Posterior cingulate gyrus (tissue), 11 donors: ENCODE measurements at places on chromosomes 12 and 14.

DNA sequence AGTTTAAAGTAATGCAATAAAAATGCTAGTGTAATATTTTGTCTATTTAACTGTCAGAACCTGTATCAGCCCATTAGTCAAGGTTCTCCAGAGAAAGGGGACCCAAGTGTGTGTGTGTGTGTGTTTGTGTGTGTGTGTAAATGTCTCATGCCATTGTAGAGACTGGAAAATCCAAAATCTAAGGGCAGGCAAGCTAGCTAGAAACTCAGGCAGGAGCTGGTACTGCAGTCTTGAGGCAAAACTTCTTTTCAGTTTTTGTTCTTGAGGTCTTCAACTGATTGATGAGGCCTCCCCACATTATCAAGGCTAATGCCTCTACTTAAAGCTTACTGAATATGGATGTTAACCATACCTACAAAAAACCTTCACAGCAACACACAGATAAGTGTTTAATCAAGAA lies 126.7 kb downstream of the PRKD1 start:
- DNase-seq = no peak

DNA sequence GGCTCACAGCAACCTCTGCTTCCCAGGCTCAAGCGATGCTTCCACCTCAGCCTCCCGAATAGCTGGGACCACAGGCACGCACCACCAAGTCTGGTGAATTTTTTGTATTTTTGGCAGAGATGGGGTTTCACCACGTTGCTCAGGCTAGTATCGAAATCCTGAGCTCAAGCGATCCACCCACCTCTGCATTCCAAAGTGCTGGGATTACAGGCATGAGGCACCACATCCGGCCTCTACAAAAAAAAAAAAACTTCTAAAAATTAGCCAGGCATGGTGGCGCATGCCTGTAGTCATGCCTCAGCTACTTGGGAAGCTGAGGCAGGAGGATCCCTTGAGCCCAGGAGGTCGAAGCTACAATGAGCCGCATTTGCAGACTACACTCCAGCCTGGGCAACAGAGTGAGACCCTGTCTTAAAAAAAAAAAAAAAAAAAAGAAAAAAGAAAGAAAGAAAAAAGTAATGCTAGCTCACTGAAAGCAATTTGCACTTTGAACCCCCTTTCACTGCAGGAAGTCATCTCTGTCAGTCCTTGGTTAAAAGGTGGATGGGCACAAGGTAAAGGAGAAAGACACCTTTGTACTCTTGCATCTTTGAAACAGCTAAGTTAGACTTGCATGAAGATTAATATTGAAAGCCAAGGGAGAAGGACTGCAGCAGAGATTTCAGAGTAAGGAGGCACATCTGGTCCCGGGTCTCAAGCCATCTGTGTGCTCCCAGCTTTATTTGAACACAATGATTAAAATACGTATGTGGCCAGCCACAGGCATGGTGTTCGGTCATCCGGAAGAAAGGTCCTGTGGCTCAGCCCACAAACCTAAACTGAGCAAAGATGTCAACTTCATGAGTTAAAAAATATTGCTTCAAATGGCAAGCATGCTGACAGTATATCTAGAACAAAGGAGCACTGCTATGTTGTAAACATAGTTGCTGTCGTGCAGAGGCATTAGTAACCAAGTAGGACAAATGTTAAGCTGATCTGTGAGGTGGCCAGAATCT lies 103.8 kb upstream of the HMGA2 start:
- peak; percentile 33 for DNase-seq

DNA sequence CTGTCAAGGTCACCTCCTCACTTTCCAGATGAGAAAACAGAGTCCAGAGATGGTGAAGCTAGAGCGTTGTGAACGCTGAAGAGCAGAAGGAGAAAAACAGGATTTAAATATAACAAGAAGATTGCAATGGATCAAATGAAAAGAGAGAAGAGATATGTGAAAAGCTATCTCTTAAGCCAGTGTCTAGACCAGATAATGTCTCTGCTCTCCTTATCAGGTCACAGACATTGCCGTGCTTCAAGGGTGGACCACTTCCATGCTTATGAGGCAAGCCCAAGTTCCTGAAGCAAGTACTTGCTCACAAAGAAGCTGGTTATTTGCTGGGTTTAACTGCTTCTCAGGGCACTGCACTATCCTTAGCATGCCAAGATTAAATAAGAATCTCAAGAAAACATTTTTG lies 31.6 kb upstream of the FRS2 start:
- no peak for DNase-seq

- no peak for DNase-seq
These were observed 3.8 kb downstream of the ETV6 start for GRCh38 chr12:11653215-11653753.

GRCh38 chr12:94636462-94637085 lies 13.8 kb downstream of the TMCC3 start:
- DNase-seq = no peak

GRCh38 chr12:66962290-66962689 lies 283.4 kb upstream of the GRIP1 start:
- DNase-seq = no peak

DNA sequence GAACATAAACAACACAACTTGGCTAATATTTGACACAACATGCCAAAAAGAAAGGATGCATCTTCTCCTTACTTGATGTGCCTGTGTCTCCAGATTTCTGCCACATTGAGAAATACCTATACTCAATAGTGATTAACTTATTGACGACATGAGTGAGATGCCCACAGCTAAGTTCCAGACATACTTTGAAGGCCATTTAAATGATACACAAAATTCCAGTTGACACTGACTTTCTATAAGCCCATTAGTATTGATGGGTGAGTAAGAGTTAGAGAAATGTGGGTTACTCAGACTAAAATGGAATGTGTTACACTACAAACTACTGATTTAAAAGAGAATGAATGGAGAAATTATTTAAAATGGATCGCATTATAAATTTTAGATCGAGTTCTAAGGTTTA lies 838.2 kb upstream of the MGAT4C start:
- DNase-seq = no peak

GRCh38 chr12:104520242-104520900 lies 63.6 kb downstream of the CHST11 start:
- no peak for DNase-seq

DNA sequence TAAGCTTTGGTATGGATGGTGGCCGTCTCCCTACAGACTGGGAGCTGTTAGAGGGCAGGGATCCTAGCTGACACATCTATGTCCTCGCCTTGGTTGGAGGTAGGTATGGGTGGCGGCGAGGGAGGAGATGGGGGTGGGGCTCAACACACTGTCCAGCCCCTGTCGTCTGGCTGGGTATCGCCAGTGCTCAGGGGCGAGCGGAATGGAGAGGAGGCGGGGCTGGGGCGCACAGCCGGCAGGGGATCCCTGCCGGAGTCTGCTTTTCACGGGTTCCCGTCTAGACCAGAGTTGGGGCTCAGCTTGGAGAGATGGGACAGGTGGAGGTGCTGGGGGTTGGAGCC lies 16.1 kb downstream of the TAMALIN start:
- no peak for DNase-seq

GRCh38 chr14:49286257-49286983 lies 299.8 kb downstream of the RPS29 start:
- no peak for DNase-seq

DNA sequence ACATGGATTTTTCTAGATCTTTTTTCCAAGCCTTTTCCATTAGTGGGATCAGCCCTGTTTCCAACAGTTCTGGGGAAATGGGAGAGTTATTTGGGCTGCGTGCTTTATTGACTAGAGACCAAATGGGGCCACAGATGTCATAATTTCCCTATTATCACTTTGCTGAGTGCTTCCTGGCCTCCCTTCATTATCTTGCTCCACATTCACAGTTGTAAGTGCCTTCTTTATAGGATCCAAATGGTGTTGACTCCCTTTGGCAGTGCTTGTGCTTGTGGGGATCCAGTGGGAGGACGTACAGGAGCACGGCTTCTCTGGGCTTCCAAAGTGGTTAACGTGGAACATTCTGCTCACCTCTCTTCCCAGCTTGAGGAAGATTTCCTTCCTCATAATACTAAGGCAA lies 141.0 kb upstream of the RMST start:
- DNase-seq = no peak

DNA sequence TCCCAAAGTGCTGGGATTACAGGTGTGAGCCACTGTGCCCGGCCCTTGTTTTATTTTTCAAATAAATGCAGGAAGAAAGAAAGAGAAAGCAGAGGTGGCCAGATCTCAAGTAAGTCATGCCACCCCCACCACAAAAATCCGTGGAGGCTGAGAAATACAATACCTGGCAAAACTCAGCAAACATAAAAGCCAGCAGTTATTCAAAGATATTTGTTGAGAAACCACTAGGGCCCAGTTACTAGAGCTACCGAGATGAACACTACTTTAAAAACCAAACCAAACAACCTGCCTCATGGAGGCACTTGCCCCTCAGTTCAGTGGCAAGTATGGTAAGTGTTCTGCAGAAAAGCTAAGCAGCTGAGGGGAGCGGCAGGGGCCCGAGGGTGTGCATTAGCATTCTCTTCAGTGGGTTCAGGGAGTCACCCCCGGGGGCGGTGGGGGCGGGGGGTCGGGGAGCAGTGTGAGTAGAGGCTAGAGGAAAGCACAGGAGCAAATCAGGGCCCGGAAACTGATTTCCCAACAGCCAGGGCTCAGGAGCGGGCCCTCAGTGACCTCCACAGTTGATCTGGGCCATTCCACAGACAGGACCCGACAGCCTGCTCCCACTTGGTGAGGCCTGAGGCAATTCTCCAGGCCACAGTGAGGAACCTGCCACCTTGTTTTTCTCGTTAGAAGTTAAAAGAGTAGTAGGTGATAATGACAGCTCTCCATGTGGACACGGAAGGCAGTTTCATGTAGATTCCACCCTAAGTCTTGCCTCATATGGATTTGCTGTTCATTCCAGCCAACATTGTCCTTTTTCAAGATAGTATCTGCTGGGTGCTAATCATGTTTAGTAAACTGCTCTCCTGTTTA lies 8.6 kb downstream of the EVL start:
- DNase-seq = no peak

GRCh38 chr14:90266441-90267154 lies 10.2 kb downstream of the PSMC1 start:
- DNase-seq = no peak

DNA sequence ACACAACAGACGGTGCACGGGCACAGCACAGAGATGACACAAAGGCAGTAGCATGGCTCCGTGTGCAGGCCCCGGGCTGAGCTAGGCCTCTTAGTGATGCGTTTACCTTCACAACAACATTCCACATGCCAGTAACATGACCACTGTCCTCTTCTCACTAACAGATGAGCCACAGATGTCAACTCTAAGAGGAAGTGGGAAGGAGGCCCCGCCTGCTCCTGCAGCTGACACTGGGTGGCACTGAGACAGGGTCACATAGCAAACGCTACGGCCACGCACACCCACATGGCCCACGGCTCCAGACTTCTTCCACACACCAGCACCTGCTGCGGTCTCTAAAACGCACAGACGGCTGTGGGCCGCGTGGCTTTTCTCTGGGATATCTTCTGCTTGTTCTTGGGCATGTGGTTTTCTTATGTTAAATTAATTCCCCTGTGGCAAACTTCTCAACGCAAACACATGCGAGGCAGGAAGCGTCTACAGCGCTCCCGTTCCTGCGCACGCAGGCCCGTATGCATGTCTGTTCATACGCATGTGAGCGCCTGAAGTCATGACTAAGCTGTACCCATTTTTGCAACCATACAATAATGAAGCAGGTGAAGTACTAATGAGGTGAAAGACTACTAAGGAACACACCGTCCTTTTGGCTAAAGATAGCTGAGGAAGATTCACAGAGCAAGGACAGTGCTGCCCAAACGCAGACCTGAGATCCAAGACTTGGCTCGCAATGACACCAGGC lies 26.8 kb downstream of the AMN start:
- DNase-seq = peak; percentile 73

DNA sequence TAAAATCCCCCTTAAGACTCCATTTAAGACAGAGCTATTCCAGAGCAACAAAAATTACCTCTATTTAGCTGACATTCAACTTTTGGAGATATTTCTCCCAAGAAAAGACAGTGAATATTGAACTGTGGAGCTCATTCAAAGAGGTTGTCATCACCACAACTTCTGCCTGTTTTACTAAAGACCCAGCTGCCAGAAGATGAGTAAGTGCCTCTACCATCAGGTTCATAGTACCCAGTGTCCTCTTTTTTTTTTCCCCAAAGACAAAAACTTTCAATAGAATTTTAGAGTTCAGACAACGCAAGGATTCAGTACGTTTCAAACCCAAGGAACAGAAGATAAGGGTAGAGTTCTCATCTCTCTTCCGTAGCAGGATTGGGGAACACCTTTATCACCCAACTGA lies 461.3 kb downstream of the BCAT1 start:
- no peak for DNase-seq

GRCh38 chr12:43308776-43309175 lies 243.2 kb downstream of the ADAMTS20 start:
- no peak for DNase-seq

GRCh38 chr14:35222872-35223466 lies 69.2 kb upstream of the PSMA6 start:
- DNase-seq = no peak

- no peak for DNase-seq
These were observed 4.6 kb upstream of the KRT2 start for GRCh38 chr12:52656616-52657015.

DNA sequence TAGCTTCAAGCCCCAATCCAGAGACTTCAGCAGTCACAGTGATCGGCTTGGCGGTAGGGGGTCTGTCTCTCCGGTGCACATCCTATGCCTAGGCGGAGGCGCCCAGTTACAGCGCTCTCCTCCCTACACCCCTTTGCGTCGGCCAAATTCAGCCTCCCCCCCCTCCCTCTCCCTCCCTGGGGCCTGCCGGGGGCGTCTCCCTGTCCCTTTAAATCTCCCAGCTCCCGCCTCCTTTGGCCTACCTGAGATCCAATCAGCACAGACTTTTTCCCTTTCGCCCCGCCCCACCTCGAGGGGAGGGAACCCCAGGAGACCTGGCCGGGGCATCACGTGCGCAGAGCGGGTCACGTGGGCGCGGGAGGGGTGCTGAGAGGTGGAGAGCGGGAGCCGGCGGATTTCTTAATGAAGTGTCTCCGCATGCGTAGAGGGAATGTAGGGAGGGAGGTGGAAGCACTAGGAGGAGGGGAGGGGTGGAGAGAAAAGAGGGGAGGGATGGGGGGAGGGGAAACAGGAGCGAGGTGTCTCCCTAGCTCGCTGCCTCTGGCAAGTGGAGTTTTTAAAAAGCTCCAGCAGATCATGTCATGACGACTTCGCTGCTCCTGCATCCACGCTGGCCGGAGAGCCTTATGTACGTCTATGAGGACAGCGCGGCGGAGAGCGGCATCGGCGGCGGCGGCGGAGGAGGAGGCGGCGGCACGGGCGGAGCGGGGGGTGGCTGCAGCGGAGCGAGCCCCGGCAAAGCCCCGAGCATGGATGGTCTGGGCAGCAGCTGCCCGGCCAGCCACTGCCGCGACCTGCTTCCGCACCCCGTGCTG lies at the start of gene HOXC13:
Gene HOXC13 (plus strand): TSS at position 506 of the 815 bp plus-strand sequence. CDS start 76 bp downstream, at position 582.
- DNase-seq = no peak

DNA sequence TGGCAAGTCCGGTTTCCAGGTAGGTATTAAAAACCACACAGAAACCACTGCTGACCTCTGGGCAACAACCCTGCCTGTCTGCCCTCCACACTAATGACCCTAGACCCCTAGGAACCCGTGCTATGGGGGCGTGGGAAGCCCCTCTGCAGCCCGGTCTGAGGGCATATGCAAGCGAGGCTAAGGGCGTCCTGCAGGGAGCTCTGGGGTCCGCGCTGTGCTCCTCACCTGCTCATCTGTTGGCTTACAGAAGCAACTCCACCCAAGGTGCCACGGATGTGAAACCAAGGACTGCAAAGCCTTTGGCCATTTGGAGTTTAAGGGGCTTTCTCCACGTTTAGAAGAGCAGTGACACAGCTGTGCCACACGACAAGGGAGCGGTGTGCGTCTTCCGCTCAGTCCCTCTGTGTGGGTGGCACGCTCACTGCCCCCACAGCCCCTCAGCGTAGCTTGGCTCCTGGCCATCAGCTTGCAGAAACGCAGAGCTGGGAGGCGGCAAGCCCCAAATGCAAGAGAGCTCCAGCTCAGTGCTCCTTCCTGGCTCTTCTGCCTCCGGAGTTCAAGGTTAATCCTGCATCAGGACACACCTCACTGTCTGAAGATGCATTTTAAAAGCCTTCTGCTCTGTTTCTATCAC lies 18.4 kb downstream of the AMN start:
- peak; percentile 82 for DNase-seq
